ENCODE measurements at places on chromosomes 13 and 19. TPM values are rescaled to one million over a fixed set of nuclear protein-coding genes. Genes with fewer than 3 reads are reported as not detected.

ATP4A gene
- polyA plus RNA-seq: 0.30 TPM

CRB3 gene
- polyA plus RNA-seq: 0.62 TPM

MYO1F gene
- 19.3 TPM for polyA plus RNA-seq

BRME1 gene
- 14.7 TPM for polyA plus RNA-seq

ZNF57 gene
- polyA plus RNA-seq: 5.4 TPM

TMEM86B gene
- polyA plus RNA-seq: 6.6 TPM

CLEC17A gene
- polyA plus RNA-seq: 0.16 TPM

FGF22 gene
- polyA plus RNA-seq: 2.2 TPM

ZNF550 gene
- polyA plus RNA-seq: 15.7 TPM

DIRAS1 gene
- polyA plus RNA-seq: 72.6 TPM

UGGT2 gene
- 25.4 TPM for polyA plus RNA-seq

OVOL3 gene
- polyA plus RNA-seq: not detected

SLC8A2 gene
- polyA plus RNA-seq: 37.5 TPM

ACP5 gene
- 0.70 TPM for polyA plus RNA-seq

DLEU7 gene
- polyA plus RNA-seq: 8.8 TPM

MFSD12 gene
- 86.5 TPM for polyA plus RNA-seq

NOVA2 gene
- polyA plus RNA-seq: 49.3 TPM

TRAPPC6A gene
- polyA plus RNA-seq: 26.2 TPM

ZSCAN22 gene
- polyA plus RNA-seq: 3.1 TPM

FCAR gene
- 0.18 TPM for polyA plus RNA-seq

ZNF285 gene
- 15.0 TPM for polyA plus RNA-seq

ZNF442 gene
- polyA plus RNA-seq: 2.9 TPM

TIMM13 gene
- 122 TPM for polyA plus RNA-seq

SMIM44 gene
- not detected for polyA plus RNA-seq

ERCC1 gene
- 86.0 TPM for polyA plus RNA-seq

DNAAF3 gene
- 12.7 TPM for polyA plus RNA-seq

RPL21 gene
- polyA plus RNA-seq: 433 TPM

ADPRHL1 gene
- 7.2 TPM for polyA plus RNA-seq

IL17D gene
- polyA plus RNA-seq: 76.7 TPM

ANGPTL8 gene
- 2.3 TPM for polyA plus RNA-seq

TINCR gene
- polyA plus RNA-seq: 4.2 TPM

PCDH20 gene
- 12.2 TPM for polyA plus RNA-seq

Data from spinal cord (tissue), 10 donors.